ENCODE measurements at places on chromosomes 7 and 10.

GRCh38 chr10:7388602-7389001 lies 22.2 kb downstream of the SFMBT2 start:
- no peak for DNase-seq

DNA sequence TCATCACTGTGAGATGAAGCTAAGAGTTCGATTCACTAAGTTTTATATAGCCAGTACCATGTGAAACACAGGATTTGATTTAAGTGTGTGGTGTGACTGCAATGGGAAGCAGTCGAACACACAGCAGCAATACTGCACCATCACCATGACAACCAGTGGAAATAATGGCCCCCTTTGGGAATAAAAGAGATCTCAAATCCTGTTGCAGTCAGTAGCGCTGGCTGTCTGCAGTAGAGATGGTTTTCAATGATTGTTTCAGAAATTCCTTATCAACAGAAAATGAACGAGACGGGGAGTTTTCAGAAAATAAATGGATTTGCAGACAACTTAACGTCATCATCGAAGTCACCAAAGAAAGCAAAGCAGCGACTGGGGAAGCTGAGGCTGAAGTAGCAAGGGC lies 91.0 kb downstream of the PTPRE start:
- no peak for DNase-seq

- DNase-seq, result no peak
Measured at GRCh38 chr10:129465796-129466702, 992 bp upstream of the MGMT start.

DNA sequence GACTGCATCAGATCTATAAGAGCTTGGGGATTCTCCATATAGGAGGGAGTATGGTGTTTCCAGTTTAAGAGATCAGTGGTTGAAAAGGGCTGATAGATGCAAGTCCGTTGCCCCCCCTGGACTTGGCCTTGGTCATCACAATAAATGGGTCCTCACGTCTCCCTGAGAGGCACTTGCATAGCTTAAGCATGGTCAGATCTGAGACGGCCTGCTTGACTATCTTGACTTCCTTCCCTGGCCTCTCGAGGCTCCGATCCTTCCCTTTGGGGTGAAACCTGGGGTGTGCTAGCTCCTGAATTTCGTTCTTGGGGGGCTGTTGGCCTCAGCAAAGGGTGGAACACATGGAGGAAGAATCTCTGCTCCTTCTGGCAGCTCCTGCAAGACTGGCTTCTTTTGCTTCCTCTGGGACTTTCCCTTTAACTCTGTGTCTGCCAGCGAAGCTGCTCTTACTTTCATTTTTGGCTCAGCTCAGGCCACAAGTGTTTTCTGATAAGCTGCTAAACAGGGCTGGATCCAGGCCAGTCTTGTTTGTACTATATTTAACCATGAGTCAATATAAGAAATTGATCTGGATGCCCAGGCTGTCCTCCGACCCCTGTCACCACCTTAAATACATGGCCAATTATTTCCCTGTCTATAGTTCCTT lies 11.2 kb upstream of the ZNF485 start:
- DNase-seq, result no peak

GRCh38 chr7:92714280-92714679 lies 122.1 kb downstream of the CDK6 start:
- DNase-seq, result no peak

DNA sequence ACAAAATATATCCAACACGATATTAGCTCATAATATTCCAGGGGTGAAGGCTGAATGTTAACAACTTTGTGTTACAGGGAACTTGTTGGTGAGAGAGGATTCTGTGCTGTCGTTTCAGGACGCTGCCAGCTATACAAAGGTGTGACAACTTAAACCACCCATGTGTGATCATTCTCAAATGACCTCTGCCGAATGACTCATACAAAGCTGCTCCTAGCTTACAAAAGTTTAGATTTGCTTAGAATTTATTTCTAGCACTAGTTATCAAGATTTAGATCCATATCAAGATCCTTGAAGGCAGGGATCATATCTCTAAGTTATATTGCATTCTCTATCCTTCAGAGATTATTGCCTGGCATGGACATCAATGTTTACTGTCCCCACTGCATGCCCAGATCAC lies 65.3 kb downstream of the COBL start:
- no peak for DNase-seq

- DNase-seq, result no peak
Measured at GRCh38 chr10:28777911-28778310, 100.6 kb downstream of the BAMBI start.
